Pancreas (tissue), 10 donors: ENCODE measurements at places on chromosomes 7 and 10. TPM values are rescaled to one million over a fixed set of nuclear protein-coding genes. Genes with fewer than 3 reads are reported as not detected.

DNA sequence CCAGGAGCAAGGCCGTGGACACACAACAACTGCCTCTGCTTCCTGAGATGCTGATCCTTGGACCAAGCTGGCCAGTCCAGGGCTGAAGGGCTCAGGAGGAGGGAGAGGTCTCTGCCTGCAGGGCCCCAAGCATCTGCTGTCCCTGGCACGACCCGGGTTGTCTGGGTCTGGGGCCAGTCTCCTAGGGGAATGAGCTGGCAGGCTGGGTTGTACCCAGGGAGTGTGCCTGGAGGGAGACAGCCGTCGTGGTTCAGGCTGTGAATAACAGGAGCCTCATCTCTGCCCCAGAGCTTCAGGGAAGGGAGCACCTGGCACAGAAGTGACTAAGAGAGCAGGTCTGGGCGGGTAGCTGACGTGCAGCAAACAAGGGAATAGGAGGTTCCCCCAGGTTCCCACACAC lies 17.9 kb upstream of the SERPINE1 start:
- DNase-seq = no peak

Gene CHN2
- 31.5 TPM for total RNA-seq

Gene FZD8
- total RNA-seq = 6.6 TPM

DNA sequence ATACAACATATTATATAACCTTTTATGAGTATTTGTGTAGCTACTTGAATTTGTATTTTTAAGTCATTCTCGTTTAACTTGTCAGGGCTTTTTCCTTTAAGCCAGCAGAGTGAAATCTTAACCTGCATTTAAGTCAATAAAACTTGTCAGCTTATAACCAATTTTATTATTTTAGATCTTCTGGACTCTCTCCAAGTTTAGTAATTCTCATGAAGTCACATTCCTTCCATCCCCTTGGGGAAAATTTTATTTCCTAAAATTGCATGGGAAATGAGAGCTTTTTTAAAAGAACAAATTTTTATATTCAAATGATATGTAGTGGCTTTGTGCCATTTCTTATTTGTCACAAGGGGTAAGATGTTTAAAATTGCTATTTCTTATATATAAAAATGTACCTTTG lies 74.0 kb downstream of the SEPTIN7 start:
- DNase-seq = no peak

DNA sequence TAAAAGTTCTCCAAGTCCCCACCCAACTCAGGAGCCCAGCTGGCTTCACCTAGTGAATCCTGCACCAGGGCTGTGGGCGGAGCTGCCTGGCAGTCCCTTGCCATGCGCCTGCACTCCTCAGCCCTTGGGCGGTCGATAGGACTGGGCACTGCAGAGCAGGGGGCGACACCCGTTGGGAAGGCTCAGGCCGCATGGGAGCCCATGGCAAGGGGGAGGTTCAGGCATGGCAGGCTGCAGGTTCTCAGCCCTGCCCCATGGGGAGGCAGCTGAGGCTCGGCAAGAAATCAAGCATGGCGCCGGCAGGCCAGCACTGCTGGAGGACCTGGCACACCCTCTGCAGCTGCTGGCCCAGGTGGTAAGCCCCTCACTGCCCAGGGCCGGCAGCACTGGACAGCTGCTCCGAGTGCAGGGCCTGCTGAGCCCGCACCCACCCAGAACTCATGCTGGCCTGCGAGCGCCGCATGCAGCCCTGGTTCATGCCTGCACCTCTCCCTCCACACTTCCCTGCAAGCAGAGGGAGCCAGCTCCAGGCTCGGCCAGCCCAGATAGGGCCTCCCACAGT lies 149.9 kb downstream of the ANKRD30A start:
- DNase-seq = no peak
